ENCODE measurements at places on chromosomes 16 and 17. TPM values are rescaled to one million over a fixed set of nuclear protein-coding genes. Genes with fewer than 3 reads are reported as not detected.

The MYOCD gene
- polyA plus RNA-seq, result 8.2 TPM

The ENDOV gene
- 42.7 TPM for polyA plus RNA-seq

The KDM6B gene
- 20.5 TPM for polyA plus RNA-seq

The CHST5 gene
- 1.1 TPM for polyA plus RNA-seq

The CAVIN1 gene
- 47.4 TPM for polyA plus RNA-seq

The SP6 gene
- polyA plus RNA-seq, result 2.7 TPM

The SULT1A2 gene
- 2.2 TPM for polyA plus RNA-seq

The GINS2 gene
- 21.2 TPM for polyA plus RNA-seq

The SOX8 gene
- 2.9 TPM for polyA plus RNA-seq

The AHSP gene
- 3.0 TPM for polyA plus RNA-seq

The CNGB1 gene
- polyA plus RNA-seq, result 0.02 TPM

The ACSM3 gene
- polyA plus RNA-seq, result 136 TPM

The CDK3 gene
- polyA plus RNA-seq, result 19.0 TPM

The NPEPPS gene
- 238 TPM for polyA plus RNA-seq

The CD79B gene
- 2.1 TPM for polyA plus RNA-seq

The PRAC1 gene
- not detected for polyA plus RNA-seq

The NBR1 gene
- polyA plus RNA-seq, result 116 TPM

The TMEM92 gene
- 2.2 TPM for polyA plus RNA-seq

The PRR11 gene
- 27.9 TPM for polyA plus RNA-seq

The KRT32 gene
- not detected for polyA plus RNA-seq

The NME3 gene
- 18.0 TPM for polyA plus RNA-seq

The PLLP gene
- 16.8 TPM for polyA plus RNA-seq

The ITGAX gene
- 0.53 TPM for polyA plus RNA-seq

The CDIP1 gene
- 28.4 TPM for polyA plus RNA-seq

The PRRT2 gene
- 19.4 TPM for polyA plus RNA-seq

Data from left kidney (tissue), 8 donors.